ENCODE measurements at places on chromosomes 2 and 18.

- DNase-seq, result no peak
Observed at GRCh38 chr2:29053223-29053622, 21.1 kb downstream of the PCARE start.

- DNase-seq, result no peak
Observed at GRCh38 chr2:74312913-74313312, 30.3 kb downstream of the SLC4A5 start.

- DNase-seq, result no peak
Observed at GRCh38 chr2:67596871-67597270, 199.7 kb downstream of the ETAA1 start.

GRCh38 chr2:222669353-222669752 is 2.1 kb upstream of the MOGAT1 start:
- no peak for DNase-seq

GRCh38 chr2:160869411-160869810 is 290.8 kb upstream of the TANK start:
- DNase-seq, result no peak

GRCh38 chr18:75041586-75041985 is 167.4 kb downstream of the PTGR3 start:
- DNase-seq, result no peak

- DNase-seq, result no peak
Observed at GRCh38 chr2:132782176-132782783, 112.3 kb upstream of the LYPD1 start.

GRCh38 chr2:127356531-127356930 is 31.2 kb downstream of the MAP3K2 start:
- no peak for DNase-seq

GRCh38 chr2:201130524-201131186 is 14.7 kb downstream of the CFLAR start:
- no peak for DNase-seq

DNA sequence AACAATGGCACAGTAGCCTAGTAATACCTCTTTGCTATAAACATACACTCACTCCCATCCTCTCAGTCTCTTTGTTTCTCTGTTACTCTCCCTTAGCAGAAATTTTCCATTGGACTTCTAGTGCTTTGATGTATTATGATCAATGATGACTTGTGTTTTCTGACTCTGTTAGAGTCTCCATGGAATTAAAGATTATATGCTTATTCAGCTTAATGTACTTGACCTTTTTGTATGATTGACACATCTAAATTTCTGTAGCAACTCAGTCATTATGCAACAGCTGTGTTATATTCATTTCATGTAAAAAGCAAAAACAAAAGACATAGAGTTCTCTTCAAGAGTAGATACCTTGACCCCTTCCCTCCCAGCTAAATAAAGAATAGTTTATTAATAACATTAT is 173.8 kb downstream of the SLC4A10 start:
- no peak for DNase-seq

- no peak for DNase-seq
Observed at GRCh38 chr2:159000072-159000471, 31.6 kb downstream of the TANC1 start.

DNA sequence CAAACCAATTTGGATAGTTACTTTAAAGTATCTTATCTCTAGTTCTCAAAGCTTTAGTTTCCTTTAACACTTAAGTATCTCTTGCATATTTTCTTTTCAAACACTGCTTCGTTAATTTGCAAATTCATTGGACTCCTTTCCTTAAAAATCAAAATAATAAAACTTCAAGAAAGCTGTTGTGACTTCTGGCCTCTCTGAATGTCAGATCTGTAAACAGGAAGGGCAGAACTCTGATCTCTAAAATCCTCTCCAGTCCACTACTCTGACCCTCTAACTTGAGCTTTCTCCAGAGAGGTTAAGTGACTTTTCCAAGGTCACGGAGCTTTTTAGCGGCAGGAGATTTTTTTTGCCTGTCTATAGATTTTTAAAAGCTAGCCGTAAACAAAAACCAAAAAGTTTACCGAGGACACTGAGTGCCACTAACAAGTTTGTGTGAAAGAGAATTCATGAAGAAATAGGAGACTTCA is 155.5 kb downstream of the TGIF1 start:
- no peak for DNase-seq

DNA sequence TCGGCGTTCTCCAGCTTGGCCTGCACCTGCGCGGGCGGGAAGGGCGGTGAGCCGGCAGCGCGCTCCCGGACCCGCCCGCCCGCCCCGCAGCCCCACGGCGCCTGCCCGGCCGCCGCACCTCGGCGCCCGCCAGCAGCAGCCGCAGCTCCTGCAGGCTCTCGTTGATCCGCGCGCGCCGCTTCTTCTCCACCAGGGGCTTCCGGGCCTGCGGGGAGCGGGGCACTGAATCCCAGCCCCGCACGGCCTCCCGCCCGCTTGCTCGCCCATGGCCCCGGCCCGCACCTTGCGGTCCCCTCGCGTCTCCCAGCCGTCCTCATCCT is 335 bp downstream of the HES6 start:
- no peak for DNase-seq

- no peak for DNase-seq
Observed at GRCh38 chr2:25274868-25275574, 66.7 kb downstream of the DNMT3A start.

GRCh38 chr2:126862730-126863129 is 36.0 kb upstream of the TEX51 start:
- DNase-seq, result no peak

- no peak for DNase-seq
Observed at GRCh38 chr2:186919296-186919695, 70.3 kb upstream of the ZSWIM2 start.

DNA sequence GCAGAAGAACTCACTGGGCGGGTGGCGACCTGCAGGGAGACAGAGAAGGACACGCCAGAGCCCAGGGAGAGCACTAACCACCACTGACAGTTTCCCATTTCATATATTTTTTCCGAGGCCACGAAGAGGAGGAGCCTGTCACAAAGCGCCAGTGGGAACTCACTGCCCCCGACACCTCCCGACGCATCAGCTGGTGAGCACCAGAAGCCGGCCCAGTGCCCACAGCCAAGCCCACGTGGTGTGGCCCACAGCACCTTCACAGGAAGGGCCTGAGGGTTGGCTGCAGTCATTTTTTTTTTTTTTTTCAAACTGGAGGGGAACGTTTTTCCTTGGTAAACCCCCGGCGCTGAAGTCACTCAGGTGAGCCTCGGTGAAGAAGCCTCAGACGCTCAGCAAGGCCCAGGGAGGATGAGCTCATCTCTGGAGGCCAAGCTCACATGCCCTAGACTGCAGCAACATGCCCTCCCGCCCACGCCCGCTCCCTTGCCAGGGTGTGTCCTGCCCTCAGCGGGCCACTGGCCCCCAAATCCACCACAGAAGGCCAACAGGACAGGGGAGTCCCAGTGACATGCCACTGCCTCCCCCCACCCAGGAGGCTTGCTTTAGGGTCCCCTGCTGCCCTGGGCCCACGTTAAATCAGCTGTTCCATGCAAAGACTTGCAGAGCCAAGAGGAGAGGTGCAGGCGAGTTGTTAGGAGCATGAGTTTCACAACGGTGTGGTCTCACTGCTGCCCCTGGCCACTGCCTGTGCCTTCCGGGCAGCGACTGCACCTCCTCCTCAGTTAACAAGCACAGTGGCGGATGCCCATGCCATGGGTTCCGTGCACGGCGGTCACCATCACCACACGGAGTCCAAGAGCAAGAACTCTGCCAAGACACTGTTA is 68.1 kb downstream of the PARD6G start:
- DNase-seq, result no peak

DNA sequence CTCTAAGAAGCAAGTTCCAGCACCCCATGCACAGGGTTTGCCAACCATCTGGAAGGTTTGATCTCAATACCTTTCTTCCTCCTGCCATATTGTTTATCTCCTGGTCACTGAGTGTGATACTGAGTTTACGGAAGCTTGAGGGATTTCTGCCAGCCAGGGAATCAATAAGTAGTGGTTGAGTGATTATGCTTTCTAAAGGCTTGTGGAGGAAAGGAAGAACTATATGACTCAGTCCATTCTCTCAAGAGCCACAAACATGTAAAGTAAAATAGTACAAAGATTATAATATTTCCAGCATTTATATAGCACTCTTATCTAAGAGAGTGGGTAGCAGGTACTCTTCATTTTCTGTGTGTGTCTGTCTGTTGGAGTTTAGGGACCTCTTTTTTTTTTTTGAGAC is 49.2 kb downstream of the SLC4A3 start:
- no peak for DNase-seq

- DNase-seq, result no peak
Observed at GRCh38 chr2:193701484-193701883, 1506.8 kb upstream of the TMEFF2 start.
